GDM1 (cell line): ENCODE measurements at places on chromosomes 7 and 10.

DNA sequence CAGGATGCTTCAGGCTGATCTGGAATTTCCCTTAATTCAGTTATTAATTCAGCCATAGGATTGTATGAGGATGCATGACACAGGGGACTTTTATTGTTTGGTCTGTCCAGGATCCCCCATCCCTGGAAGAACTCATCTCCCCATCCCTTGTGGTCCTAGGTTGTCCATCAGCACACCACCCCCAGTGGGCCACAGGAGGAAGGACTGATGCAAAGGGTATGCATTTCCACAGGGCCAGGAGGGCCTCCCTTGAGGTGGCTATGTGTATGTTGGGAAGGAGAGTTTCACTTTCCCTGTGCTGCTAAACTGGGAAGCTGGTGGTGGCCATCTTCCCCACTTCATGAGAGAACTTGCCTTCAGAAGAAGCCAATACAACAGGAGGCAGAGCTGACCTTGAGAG, 44.6 kb upstream of the GRB10 start:
- DNase-seq: no peak

DNA sequence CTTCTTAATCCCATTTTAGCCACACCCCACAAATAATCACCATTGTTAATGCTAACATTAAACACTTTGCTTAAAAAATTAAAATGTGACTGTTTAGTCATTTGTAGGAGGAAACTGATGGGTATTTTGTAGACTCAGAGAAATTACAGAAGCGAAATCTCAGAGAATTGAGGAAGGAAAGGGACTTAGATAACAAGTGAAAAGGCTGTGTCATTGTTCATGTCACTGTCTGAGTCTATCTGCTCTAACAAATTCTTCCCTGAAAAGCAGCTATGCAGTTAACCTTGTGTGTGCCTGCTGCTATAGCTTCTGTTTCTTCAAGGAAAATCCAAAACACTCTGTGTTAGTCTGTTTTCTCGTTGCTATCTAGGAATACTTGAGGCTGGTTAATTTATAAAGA, 40.9 kb upstream of the PLXDC2 start:
- DNase-seq: peak; percentile 29

DNA sequence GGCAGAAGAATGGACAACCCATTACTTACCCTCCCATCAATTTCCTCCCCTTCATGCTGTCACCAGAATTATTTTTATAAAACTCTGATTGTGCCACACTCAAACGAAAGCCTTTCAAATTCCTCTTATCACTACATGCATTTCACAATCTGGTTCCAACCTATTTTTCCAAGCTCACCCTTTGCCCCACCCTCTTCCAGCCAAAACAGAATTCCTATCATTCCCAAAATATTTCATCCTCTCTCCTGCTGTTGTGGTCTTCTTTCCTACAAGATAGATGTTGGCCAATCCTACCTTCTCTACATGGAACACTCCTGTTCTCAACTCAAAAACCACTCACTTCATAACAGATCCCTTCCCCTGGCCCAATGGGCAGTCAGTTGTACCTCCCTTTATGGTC, 111.5 kb downstream of the ELAPOR2 start:
- DNase-seq: no peak

DNA sequence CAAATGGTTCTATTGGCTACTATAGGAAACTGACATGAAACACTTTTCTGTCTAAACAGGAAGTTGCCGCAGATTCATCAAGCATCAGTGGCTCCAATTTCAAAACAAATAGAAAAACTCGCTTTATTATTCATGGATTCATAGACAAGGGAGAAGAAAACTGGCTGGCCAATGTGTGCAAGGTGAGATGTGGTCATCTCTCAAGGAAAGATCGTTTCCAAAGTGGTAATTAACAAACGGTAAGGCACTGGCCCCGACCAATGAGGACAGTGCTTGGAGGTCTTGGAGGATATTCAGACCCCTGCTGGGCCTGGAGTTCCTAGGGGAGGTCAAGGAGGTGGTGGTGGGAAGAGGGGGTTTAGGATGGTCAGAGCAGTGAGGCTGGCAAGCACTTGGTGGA, 2.6 kb downstream of the PNLIP start:
- no peak for DNase-seq

GRCh38 chr10:113735913-113736312, 15.6 kb upstream of the PLEKHS1 start:
- DNase-seq: no peak

GRCh38 chr7:102093599-102094315, 192.9 kb upstream of the SH2B2 start:
- DNase-seq: no peak

- DNase-seq: no peak
Measured at GRCh38 chr7:143256932-143257331, 6.3 kb upstream of the GSTK1 start.

GRCh38 chr10:47376522-47377220, 7.4 kb downstream of the ZNF488 start:
- DNase-seq: no peak

GRCh38 chr7:20197837-20198236, 19.3 kb downstream of the MACC1 start:
- DNase-seq: no peak
